ENCODE measurements at places on chromosomes 11 and 22.

GRCh38 chr11:18641677-18642076, 7.5 kb upstream of the SPTY2D1 start:
- no peak for DNase-seq

GRCh38 chr22:40479887-40480538, 109.6 kb downstream of the SGSM3 start:
- DNase-seq = no peak

DNA sequence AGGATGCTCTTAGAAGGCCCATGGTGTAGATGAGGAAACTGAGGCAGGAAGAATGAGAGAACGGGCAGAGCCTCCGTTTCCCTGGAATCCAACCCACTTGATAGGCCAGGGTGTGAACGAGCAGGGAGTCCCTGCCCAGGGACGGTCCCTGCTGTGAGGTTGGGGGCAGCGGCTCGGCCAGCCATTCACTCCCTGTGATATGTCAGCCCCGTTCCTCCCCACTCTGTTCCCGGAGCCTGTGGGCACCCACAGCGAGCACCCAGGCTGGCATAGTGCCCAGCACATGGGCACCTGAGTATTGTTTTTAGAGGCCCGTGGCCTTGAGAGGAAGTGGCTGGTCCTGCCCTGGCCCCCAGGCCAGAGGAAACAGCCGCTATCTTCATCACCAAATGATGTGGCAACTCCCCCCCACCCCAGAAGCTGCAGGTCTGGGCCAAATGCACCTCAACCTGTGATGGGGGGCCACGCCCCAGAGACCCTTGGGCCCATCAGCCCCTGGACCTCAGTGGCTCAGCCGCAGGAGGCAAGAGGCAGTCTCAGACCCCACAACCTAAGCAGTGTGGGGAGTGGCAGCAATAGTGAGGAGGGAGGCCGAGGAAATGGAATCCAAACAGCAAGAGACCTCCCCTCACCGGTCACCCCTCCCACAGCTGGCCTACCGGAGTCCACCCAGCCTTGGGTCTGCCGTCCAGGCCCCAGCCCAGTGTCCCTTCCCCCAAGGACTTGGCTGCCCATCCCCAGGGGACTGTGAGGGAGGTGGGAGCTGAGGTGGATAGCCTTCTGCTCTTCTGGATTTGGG, 2.1 kb downstream of the ALDH3B1 start:
- DNase-seq = no peak

GRCh38 chr11:48000432-48000831, 20.1 kb downstream of the PTPRJ start:
- no peak for DNase-seq

- no peak for DNase-seq
Measured at GRCh38 chr22:29580200-29580810, 608 bp downstream of the NIPSNAP1 start.

DNA sequence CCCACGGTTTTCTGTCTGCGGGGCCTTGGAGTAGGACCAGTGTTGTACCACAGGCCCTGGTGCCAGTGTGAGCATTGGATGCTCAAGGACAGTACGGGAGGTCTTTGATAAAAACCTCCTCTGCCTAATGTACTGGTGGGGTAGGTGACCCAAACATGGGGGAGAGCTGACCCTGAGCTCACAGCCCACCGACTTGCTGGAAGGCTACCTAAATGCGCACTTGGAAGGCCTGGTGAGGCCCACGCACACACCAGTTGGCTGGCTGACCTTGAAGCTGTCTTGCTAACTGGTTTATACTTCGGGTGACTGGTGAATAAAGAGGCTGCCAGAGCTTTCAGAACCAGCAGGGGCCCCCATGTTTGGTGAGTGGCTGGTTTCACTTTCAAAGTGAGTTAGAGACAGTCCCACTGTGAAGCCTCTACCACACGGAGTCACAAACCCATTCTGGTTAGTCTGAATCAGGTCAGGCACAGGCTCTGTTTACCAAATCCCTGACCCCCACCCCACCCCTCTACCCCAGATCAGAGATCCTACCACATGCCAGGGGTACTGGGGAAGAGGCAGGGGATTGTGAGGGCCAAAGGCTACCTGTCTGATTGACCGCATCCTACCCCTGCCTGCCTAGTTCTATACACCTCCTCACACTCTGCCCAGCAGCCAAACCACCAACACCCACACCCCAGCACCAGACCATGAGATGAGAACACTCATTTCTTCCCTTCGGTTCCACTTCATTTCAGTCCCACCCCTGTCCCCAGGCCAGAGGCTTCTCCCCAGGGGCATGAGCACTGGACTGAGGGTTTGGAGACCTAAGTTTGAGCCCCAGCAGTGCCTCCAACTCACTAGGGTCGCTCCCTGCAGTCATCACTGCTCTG, 12.7 kb upstream of the IL2RB start:
- peak; percentile 49 for DNase-seq

DNA sequence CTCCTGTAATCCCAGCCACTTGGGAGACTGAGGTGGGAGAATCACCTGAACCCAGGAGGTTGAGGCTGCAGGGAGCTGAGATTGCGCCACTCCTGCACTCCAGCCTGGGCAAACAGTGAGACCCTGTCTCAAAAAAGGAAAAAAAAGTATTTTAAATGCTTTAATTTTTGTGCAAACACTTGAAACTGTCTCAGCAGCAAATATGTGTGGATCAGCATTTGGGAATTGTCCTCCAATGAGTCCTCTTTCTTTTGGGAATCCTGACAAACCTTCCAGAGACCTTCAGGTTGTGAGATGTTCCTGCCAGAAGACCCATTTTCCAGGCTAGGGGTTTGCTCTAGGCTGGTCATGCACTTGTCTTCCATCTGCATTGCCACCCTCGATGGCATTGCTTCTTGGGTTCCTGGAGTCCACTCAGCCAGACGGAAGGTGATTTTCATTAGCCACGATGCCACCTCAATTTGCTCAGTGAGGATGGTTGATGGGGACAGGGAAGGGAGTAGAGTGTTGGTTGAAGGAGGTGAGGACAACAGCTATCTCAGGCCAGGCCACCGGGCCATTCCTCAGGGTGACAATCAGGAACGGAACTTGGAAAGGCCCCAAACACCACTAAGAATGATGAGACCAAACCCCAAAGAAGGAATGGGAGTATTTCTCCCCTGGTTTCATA, 55.4 kb downstream of the ST14 start:
- DNase-seq = no peak

DNA sequence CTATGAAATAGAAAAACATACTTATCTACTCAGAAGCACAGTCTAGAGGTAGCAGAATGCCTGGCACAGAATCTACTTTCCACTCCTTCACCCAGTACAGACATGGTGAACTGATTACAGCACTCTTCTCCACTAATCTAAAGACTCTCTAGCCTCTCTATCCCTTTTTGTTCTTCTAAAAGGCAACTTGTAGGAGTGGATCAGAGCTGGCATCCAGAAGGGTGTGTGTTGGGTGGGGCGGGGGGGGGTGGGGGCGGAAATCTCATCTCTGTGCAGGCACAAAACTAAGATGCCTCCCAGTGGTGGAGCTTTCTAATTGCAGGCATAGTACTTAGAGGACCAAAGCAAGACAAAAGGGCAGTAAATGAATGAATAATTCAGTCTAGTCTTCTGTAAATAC, 11.5 kb upstream of the EMID1 start:
- no peak for DNase-seq

DNA sequence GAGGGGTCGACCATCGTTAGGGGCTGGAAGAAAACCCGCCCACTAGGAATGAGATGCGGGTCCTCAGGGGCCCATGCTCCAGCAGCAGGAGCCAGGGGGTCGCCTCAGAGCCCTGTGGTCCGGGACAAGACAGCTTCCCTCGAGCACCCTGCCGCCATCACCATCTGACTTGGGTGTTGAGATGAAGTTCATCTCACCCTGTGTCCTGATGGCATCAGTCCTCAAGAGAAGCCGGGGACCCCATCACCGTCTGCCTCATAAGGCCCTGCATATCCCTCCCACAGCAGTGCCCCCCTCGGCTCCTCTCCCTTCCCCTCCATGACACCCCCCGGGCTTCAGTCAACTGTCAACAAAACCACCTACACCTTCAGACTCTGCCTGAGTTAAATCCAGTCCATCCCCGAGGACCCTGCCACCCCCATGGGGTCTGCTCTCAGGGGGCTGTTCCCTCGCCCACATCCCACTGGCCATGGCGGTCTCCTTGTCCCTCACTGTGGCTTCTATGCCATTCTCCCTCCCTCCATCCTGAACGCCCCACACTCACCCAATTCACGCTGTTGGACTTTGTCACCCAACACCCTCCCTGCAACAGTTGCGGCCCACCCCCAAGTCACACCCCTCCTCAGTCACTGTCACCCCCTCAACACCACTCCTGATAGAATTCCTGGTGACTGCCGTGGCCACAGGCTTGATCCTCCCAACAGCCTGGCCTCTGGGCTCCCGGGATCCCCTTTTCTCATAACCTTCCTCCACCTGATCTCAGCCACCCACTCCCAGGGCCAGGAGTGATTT, 87.7 kb upstream of the RTL6 start:
- DNase-seq = no peak

DNA sequence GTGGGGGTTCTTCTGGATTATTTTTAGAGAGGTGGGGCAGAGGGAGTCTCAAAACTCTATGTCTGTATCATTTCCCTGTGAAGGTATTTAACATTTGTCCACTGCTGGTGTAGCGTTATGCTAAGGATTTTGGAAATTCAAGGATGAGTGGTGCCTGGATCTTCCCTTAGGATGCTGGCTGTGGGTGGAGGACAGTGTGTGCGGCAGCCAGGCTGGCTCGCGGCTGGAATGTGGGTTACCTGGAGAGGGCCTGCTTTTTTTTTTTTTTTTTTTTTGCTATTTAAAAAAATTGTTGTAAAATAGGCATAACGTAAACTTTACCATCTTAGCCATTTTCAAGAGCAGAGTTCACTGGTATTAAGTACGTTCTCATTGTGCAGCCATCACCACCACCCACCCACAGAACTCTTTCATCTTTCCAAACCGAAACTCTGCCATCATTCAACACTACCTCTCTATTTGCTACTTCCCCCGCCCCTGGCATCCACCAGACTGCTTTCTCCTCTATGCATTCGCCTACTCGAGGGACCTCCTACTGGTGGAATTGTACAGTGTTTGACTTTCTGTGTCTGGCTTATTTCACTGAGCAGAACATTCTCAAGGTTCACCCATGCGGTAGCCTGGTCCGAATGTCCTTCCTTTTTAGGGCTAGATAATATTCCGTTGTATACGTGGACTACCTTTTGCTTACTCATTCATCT, 67.1 kb downstream of the PARVB start:
- DNase-seq = no peak

DNA sequence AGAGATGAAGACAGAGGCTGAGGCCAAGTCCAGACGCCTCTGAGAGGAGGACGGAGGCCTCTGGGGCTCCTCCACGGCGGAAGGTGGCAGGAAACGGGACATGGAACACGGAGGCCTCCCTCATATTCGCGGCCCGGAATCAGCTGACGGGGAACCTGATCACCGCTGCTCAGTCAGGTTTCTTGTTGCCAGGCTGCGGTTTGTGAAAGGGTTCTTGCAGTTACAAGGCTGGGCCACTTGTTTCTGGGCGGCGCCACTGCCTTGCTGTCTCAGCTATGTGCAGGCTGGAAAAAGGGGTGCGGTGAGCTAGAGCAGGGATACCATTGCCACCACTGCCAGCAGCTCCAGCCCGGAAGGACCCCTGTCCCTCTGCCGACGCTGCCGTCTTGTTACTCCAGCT, 10.0 kb upstream of the MMP1 start:
- DNase-seq = no peak

DNA sequence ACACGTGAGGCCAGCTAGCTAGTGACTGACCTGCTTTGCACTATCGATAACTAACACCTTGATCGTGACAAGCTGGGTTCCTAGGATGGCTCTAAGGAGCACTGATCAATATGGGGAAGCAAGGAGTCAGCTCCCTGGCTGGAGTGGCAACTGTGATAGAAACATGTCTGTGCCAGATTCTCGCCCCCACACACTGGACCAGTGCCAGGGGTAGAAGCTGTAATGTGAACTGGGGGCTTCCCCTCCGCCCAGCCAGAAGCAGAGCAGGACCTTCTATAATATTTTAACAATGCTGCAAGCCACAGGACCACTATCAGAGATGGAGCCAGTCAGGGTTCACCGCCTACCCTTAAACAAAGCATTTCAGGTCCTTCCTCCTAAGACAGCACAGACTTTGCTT, 96.5 kb downstream of the DSCAML1 start:
- DNase-seq = no peak

- no peak for DNase-seq
Measured at GRCh38 chr22:31960767-31961166, 16.4 kb downstream of the YWHAH start.

GRCh38 chr11:45924927-45925326, 2.5 kb downstream of the LARGE2 start:
- DNase-seq = no peak

DNA sequence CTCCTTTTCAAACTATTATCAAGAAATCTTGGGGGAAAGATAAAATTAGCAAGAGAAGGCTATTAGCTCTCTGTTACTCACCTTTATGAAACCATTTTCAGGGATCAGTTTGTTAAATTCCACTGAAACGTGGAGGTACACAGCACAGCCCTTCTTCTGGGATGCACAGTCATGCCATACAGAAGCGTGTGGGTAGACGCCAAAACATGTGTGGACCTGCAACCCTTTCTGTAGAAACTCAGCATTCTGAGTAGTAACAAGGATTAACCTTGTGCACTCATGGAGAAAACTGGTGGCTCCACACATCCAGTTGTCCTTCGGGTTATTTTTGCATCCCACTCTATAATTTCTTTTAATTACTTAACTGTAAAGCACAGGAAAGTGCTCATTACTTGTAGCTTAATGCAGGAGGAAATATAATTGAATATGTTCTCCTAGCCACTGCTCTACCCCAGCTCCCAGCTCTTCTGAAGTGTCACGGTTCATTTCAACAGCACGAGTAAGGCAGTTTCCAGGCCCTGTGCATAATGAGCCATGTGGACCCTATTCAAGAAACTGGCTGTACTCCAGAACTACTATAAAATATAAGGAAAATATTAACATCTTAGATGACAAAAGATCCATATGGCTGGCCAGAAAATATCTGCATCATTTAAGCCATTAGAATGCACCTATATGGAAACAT, 26.1 kb downstream of the BDNF start:
- no peak for DNase-seq

- no peak for DNase-seq
Measured at GRCh38 chr22:32339190-32340012, 18.3 kb upstream of the RFPL3 start.

DNA sequence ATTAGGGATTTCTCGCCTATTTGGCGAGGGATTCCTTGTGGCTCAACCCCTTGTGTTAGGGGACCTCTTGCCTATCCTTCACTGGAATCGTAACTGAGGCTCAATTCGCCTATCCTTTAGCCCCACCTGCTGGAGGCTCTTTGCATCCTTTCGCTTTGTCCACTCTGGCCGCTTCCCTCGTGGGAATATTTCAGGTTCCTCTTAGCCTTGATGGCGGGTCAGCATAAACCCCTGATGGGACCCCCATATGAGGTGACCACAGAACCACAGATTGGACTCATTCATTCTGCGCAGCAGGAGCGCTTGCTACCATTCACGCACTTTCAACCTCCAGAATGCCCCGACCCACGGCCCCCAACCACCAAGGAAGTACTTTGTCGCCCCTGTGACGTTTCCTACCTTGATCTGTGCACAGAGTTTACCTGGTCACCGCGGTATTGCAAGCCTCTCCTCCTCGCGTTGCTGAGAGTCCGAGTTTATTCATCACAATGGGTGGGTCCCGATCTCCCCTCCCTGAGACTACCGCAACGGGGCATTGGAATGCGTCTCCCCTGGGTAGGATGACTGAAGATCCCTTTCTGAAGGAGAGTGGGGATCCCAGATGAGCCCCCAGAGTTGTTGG, at the start of gene OR52N2:
Gene OR52N2, plus strand, starts transcription at position 425 of the 622 bp plus-strand sequence. CDS start 11,412 bp downstream, outside the sequence.
- peak; percentile 54 for DNase-seq
